Right atrium auricular region (tissue), 2 donors: ENCODE measurements at places on chromosomes 4 and X.

- DNase-seq: no peak
Measured at GRCh38 chr4:109079731-109080130, 222.7 kb downstream of the COL25A1 start.

DNA sequence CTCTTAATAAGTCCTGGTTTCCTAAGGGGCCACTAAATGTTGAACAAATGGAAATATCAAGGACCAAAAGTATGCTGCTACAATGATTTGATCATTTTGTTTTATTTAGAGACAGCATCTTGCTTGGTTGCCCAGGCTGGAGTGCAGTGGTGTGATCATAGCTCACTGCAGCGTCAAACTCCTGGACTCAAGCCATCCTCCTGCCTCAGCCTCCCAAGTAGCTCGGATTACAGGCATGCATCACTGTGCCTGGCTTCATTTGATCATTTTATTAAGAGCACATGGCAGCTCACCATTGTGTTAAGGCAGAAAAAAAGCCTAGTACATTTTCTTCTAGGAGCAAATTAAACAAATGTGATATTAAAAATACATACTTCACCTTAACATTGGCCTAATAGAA lies 52.7 kb downstream of the DCLK2 start:
- no peak for DNase-seq

GRCh38 chrX:136694431-136695087 lies 46.6 kb downstream of the CD40LG start:
- DNase-seq: no peak

- no peak for DNase-seq
Measured at GRCh38 chr4:161252520-161253141, 911.2 kb downstream of the FSTL5 start.

GRCh38 chr4:6396696-6397236 lies 75.6 kb downstream of the PPP2R2C start:
- DNase-seq: no peak

DNA sequence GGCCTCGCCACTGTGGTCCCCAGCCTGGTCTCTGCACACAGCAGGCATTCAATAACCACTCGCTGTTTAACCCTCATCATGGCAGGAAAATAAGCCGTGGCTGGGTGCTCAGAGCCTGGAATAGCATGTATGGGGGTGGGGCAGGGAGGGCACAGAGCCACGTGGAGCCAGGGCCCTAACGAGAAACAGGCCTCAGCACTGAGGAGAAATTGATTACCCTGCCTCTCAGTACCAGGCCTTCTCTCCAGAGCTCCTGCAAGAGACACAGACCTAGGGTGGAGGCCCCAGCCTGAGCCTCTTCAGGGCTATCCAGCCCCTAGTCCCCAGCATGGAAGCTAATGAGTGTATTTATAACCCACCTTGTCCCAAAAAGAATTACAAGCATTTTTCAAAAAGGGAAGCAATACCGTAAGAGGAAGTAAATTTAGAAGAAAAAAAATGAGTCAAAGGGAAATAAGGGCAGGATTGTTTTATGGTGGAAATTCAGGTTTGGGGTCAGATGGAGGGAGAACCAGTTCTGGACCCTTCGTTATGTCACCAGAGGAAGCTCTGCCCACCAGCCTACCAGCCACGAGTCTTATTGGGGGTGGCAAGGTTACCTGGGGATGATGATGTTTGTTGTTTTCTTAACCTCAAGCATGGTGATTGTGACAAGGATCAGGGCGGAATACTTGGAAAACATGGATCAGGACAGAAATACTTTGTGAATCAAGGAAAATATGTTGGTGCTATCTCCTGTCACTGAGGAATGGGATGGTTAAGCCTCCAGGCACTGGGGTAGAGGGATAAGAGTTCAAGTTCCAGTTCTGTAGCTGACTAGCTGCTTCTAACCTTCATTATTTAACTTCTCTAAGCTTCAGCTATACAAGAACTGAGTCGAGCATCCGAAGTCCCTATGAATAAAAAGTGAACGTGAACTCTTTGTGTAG lies 101.9 kb upstream of the RBPJ start:
- DNase-seq: no peak
